ENCODE measurements at places on chromosomes 11 and 22.

GRCh38 chr11:129434641-129435498 lies 59.2 kb downstream of the BARX2 start:
- no peak for DNase-seq

- DNase-seq = no peak
Measured at GRCh38 chr11:77467233-77467632, 6.7 kb downstream of the PAK1 start.

DNA sequence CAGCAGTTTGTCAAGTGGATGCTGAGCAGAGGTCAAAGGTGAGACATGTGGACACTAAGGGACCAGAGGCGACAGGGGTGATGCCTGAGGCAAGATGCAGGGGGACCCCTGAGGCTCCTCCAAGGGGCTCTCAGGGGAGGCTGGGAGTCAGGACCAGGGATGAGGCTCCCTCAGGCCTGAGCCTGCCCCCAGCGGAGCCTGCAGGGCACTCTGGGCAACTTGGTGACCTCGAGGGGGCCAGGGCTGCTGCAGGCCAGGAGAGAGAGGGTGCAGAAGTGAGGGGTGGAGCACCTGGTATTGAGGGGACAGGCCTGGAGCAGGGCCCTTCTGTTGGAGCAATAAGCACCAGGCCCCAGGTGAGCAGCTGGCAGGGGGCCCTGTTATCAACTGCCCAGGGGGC lies 6.1 kb downstream of the EHBP1L1 start:
- DNase-seq = no peak

DNA sequence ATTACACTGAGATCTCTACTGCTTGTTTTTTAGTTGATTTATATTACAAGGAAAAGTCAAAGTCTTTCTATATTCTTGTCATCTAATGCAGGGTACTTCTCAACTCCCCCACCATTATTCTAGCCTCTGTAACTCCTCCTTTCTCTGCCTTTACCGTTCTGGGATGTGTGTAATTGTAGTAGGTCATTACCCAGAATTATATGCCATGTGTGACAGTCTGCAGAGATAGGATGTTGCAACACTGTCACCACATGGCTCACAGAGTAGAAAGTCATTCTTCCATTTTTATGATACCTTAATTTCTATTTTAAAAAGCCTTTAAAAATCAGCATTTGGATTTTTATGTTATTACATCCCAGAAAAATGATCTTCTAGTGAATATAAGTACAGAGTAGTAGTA lies 32.7 kb downstream of the ZNF143 start:
- no peak for DNase-seq

DNA sequence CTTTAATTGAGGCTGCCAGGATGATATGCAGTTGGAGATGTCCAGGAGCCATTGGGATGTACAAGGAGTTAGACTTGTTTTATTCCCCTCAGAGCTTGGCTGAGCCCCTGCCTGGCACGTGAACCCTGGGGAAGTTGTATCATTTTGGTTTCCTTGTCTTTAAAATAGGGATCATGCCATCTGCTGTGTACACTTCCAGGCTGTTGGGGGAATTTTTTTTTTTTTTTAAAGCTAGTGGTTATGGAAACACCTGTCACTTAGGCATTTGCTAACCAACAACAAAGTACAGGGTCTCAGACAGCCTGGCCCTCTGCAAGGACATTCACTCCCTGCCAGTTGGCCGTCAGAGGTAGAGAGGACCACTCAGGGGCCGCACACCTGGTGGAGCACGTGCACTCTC lies 8.5 kb upstream of the RAB1B start:
- DNase-seq = no peak

GRCh38 chr11:95081412-95081811 lies 8.2 kb upstream of the ENDOD1 start:
- DNase-seq = no peak

DNA sequence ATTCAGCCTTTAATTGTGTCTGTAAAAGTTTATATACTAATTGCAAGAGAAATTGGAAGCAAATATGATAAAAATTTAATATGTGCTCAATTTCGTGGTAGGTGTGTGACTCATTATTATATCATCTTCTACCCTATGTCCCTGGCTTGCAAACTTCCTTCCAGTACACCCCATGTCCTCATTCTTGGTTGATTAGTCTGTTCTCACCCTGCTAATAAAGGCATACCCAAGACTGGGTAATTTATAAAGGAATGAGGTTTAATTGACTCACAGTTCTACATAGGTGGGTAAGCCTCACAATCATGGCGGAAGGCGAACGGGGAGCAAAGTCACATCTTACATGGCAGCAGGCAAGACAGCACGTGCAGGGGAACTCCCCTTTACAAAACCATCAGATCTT lies 11.9 kb downstream of the MRGPRX3 start:
- DNase-seq = no peak

DNA sequence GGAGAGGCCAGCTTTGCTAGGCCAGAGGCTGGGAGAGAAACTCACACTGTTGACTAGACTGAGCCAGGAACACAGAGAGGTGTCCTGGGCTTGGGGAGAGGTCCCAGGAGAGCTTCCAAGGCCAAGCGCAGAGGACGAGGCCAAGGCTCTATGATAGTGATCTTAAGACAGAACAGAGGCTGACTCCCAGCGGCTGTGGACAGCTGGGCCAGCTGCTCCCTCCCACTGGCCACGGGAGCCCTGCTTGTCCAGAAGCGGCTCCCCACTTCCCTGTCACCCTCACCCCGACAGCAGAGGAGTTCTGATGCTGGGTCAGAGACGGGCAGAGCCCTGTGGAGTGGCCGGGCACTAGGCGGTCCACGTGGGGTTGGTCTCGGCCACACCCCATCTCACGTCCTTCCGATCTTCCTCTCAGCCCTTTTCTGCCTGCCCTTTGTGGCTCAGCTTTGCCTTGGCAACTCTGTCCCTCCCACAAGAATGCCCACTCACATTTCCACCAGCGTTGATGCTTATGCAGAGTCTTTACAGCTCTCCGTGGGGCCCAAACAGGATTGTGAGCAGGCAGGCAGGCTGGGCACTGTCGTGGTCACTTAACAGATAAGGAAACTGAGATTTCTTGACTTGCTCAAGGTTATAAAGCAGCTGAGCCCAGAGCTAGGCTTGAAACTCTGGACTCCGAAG lies 68.2 kb downstream of the FBXO7 start:
- DNase-seq = no peak

DNA sequence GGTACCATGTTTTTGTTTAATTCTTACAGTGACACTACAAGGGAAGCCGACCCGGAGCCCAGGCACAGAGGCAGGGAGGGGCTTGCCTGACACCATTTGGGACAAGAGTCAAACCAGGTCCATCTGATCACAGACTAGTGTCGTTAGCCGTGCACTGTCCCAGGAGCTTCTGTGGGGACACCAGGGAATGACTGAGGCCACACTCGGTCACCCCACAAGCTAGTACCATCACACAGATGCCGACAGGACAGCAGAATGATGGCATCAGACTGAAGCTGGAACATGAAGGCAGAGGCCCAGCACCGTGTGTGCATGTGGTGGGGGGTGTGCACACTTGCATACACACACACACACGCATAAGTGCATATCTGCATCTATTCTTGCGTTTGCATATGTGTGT lies 61.5 kb upstream of the NECTIN1 start:
- no peak for DNase-seq

DNA sequence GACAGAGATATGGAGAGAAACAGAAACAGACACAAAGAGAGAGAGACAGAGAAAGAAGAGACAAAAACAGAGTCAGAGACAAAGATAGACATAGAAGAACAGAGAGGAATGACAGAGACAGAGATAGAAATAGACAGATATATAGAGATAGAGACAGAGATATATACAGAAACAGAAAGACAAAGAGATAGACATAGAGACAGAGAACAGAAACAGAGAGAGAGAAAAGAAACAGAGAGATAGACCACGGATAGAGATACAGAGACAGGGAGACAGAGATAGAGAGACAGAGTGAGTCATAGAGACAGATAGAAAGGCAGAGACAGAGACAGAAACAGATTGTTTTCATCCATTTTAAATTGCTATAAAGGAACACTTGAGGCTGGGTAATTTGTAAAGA lies 12.3 kb upstream of the MPEG1 start:
- DNase-seq = no peak

GRCh38 chr11:93089474-93090102 lies 108.2 kb downstream of the SLC36A4 start:
- peak; percentile 10 for DNase-seq

- no peak for DNase-seq
Measured at GRCh38 chr11:134290646-134291045, 14.5 kb downstream of the GLB1L3 start.

DNA sequence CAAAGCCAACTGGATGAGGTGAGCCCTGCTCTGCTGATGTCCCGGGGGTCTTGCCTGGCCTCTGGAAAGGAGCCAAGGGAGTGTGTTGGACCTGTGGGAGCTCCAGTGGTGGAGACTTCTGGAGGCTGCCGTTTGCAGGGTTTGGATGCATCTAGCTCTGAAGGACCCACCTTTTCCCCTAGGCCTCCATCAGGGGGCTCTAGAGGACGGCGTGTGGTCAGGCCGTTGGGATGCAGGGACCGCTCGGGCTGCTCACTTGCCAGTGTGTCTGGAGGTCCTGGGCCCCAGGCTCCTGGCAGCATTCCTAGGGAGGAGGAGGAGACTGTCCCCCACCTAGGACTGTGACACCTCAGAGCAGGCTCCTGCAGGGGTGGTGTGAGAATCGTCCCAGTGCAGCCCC lies 58.3 kb downstream of the PRDM11 start:
- DNase-seq = no peak

GRCh38 chr11:63503492-63503891 lies 2.4 kb upstream of the LGALS12 start:
- no peak for DNase-seq

DNA sequence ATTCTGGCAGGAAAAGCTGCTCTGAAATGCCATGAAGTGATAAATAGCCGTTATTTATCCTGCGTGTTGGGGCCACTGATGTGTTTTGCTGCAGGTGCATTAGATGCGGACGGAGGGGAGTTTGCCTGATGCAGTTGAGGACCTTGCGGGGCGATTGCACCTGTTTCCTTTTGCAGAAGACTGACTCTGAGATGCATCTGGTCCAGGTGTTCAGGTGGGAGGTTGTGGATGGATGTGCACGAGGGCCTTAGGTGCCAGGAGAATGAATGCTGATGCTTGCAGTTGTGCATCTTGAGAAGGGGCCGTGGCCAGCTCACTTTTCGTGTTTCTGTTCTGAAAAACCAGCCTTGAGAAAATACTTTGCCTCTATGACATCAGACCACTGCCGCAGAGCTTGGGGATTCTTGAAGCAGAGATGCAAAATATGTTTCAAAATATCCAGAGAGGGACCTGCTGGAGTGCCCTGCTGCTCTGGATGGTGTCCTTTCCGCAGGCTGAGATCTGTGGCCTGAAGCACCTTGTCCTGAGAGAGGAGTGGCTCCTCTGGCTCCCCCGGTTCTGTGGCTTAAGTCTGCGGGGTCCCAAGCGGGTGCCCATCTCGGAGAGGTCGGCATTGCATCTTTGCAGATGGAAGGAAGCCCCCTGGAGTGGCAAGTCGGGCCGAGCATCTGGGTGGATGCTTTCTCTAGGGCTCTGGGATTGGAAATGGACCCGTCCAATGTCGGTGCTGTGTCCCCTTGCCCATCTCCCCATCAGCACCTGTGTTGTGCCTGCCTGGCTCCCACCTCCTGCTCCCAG lies 1031.1 kb downstream of the TBC1D22A start:
- no peak for DNase-seq

GRCh38 chr11:39804271-39804670 lies 1655.2 kb downstream of the LRRC4C start:
- DNase-seq = no peak

DNA sequence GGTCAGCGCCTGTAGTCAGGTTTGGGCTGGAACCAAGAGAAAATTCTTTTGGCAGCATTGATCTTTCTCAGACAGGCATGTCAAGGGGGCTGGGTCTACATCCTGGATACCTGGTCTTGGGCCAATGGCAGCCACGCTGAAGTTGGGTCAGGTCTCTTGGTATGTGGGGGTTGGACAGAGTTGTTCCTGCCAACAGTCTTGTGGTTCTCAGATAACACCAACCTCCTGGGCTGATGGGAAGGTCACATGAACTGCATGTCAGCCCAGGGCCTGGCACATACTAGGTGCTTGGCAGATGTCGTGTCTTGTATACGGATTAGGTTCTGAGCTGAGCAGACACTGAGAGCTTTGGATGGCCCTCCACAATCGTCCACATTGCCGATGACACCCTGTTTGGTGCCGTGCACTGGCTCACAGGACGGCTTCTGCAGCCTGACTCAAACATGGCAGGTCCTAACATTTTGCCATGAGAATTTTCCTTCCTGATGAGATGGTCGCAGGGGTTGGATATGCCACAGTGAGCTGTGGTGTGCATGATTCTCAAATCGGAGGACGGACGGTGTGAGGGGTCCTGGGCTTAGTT lies 42.0 kb downstream of the FBLN1 start:
- DNase-seq = no peak

GRCh38 chr22:30562366-30562765 lies 12.1 kb downstream of the GAL3ST1 start:
- no peak for DNase-seq

DNA sequence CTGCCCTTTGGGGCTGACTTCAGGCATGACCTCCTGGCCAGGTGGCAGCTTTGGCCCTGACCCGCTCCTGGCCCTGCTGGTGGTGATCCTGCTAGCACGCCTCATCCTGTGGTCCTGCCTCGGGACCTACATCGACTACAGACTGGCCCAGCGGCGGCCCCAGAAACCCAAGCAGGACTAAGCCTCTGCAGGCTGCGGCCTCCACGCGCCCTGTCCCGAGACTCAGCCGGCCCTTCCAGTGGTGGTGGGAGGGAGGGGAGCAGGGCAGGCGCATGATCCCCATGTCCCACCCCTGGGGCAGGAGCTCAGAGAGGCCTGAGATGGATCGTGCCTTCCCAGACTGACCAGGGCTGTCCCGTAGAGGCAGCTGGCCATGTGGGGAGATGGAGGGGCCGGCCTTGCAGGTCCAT lies 2.1 kb downstream of the SMIM38 start:
- DNase-seq = no peak

- no peak for DNase-seq
Measured at GRCh38 chr11:125165111-125165842, 726 bp downstream of the PKNOX2 start.

GRCh38 chr11:18490319-18490718 lies 34.7 kb downstream of the LDHAL6A start:
- DNase-seq = no peak

DNA sequence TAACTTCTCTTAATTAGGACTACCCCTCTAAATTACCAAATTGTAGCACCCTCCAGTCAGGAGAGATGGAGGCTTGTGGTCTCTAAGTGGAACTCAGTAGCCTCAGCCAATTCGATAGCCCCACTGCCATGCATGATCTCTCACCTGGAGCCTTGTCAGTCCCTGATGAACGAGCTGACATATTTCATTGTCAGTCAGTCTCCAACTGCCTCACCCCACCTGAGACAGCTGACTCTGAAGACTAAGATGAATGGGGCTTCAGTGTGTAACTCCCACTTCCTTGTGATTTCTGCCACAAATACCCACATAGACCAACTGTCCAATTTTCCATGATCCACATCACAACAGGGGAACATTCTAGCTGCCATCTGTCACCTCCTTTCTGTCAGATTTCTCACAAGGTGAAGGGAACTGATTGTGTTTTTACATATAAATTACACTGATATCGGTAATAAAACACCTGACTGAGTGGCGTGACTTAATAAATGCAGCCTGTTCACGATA lies 206.5 kb downstream of the FAM181B start:
- no peak for DNase-seq

GRCh38 chr11:104907521-104908185 lies 9.4 kb upstream of the CASP12 start:
- no peak for DNase-seq

- no peak for DNase-seq
Measured at GRCh38 chr11:88507771-88508417, 170.4 kb upstream of the CTSC start.

- DNase-seq = no peak
Measured at GRCh38 chr11:58394195-58394594, 12.5 kb downstream of the OR5B3 start.

- no peak for DNase-seq
Measured at GRCh38 chr11:5239046-5239445, 4.8 kb upstream of the HBD start.

Data from amniotic stem cell (primary cell).